ENCODE measurements at places on chromosomes 11 and 22.

DNA sequence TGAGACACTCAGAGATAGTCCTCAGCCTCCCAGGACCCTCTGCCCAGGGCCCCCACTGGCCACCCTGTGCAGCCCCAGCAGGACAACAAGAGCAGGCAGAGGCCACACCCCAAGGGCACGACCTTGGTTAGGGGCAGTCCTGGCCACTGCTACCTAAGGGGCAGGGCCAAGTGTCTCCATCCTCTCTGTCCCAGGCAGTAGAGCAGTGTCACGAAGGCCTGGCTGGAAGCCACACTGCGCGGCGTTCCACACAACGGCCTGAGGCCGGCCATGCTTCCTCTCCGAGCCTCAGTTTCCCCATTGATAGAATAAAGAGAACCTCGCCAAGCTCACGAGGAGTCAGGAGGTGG, 1074.3 kb downstream of the BRD1 start:
- DNase-seq: no peak

DNA sequence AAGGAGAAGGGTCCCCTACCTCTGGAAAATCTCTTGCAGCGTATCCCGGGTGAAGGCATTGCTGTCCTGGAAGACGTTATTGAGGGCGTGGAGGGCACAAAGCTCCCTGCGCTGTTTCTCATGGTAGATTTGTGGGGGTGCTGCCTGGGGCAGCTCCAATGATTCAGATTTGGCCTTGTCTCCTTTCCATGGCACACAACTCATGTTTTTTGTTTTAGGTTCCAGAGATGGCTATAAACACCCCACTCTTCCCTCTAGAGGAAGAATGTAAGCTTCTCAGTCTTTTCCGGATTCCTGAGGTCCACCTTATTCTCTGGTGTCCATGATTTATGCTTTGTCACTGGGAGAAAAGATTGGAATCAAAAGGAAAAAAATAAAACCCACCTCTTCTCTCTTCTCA, 959 bp downstream of the JOSD1 start:
- DNase-seq: no peak

- DNase-seq: no peak
These were observed 8.2 kb downstream of the FGF19 start for GRCh38 chr11:69695581-69695980.

DNA sequence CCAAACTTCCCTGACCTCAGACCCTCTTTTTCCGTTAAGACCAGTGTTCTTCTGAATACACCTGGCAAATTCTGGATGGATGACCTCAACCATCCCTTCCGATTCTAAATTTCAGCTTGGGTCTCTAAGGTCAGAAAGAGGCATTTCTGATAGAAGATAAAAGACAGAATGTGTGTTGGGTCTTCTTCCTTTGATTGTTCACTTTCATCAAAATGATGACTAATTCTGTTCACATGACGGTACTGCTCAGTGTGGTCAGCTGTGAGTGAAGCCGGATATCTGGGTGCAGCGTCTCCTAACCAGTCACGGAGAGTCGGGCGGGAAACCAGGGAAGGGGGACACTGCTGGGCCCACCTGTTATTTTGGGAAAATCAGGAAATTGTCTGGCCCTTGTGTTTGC, 151.6 kb upstream of the NAV2 start:
- no peak for DNase-seq

- no peak for DNase-seq
These were observed 57.5 kb downstream of the BCR start for GRCh38 chr22:23237841-23238240.

DNA sequence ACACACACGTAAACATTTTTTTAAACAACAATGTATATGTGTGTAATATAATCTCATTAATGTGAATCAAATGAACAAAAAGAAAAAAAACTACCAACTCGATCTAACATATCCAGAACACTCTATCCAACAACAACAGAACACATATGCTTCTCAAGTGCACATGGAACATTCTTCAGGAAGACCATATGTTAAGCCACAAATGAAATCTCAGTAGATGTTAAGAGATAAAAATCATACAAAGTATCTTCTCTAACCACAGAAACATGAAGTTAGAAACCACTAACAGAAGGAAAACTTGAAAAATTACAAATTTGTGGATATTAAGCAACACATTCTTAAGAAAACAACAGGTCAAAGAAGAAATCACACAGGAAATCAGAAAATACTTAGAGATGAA, 25.5 kb upstream of the TMEM45B start:
- DNase-seq: no peak

All from stimulated activated CD8-positive, alpha-beta memory T cell treated with anti-CD3 and anti-CD28 coated beads, Interleukin-2, amount 100 ng/mL, for 1 hour (primary cell).